ENCODE measurements at places on chromosomes 13 and 19. TPM values are rescaled to one million over a fixed set of nuclear protein-coding genes. Genes with fewer than 3 reads are reported as not detected.

F7 gene
- 0.82 TPM for total RNA-seq

ACP7 gene
- not detected for total RNA-seq

DNA sequence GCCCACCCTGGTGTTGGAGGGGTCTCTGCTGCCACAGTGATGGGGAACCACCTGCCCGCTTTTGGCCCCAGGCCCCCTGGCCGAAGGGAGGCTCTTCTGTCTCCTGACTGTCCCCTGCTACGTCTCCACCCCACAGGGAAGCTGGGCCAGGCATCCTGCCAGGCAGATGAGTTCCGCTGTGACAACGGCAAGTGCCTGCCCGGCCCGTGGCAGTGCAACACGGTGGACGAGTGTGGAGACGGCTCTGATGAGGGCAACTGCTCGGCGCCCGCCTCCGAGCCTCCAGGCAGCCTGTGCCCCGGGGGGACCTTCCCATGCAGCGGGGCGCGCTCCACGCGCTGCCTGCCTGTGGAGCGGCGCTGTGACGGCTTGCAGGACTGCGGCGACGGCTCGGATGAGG is 11.0 kb downstream of the LRP3 start:
- no peak for DNase-seq

DNA sequence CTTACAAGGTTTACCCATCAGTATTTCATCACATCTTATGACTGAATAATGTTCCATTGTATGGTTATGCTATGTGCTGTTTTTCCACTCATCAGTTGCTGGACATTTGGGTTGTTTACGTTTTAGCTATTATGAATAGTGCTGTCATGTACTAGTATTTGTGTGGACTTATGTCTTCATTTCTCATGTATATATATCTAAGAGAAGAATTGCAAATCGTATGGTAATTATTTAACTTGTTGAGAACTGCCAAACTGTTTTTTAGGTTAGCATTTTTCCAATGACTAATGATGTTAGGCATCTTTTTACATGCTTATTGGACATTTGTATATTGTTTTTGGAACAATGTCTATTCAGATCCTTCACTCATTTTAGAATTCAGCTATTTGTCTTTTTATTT is 368.3 kb downstream of the LMO7 start:
- no peak for DNase-seq

GRCh38 chr19:10640361-10640760 is 13.8 kb upstream of the ILF3 start:
- no peak for DNase-seq

DNA sequence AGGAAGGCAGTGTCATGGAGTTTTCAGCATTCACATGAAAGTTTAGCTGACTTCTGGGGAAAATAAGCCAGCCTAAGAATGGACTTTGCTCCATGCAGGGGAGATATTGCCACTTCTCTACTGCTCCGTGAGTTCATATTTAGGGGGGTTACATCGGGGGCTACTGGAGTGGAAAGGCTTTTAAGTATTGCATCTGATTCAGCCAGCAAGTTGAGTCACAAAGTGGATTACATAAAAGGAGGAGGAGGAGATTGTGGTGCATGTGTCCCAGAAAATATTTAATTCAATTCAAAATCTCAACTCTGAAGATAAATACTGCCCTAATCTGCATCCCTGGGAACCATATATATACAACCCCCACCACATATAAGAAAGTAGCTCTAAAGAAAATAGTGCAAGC is 617.2 kb downstream of the DCT start:
- DNase-seq: no peak

DNA sequence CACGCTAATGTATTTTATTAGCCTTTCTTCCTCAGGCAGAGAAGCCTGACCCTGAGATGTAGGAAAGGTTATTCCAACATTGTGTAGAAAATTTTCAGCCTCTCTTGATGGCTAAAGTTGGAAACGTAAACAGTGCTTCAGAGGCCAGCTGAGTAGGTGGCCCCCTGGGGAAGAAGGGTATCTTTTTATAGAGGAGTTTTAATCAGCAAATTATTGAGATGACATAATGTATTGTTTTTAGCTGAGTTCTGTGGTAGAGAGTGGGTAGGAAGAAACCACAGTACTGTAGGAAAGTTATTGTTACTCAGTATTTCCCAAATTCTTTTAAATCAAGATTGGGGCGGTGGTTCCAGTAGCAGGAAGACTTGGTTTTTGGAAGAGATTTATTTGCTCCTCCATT is 268.8 kb downstream of the DLEU7 start:
- no peak for DNase-seq

All from frontal cortex (tissue), 4 donors.